Esophagus mucosa (tissue), 1 donor: ENCODE measurements at places on chromosomes 4 and X.

GRCh38 chrX:23989689-23990088 is 37.3 kb downstream of the KLHL15 start:
- ATAC-seq: no peak

DNA sequence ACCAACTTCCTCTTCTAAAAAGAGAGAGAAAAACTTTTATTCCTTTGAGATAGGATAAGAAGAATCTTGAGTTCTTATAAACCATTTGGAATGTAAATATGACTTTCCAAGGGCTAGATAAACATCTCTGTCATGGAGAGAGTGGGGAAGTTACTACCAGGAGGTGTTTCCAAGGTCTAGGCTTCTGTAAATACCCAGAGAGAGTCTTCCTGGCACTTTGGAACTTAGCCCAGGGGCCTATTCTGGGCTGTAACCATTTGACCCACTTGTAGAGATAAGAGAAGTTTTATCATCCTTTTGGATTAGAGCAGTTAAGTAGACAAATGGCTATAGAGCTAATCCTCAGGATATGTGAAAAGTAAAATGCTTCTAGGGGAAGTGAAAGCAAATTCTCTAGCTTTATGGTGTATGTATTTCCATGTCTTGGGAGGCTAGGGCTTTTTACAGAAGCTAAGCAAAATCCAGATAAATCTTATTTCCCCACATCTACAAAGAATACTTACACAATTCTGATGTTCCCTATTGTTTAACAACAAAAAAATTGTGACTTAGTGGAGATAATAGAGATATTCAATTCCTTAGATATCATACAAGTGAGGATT is 51.1 kb downstream of the MCUB start:
- no peak for ATAC-seq

DNA sequence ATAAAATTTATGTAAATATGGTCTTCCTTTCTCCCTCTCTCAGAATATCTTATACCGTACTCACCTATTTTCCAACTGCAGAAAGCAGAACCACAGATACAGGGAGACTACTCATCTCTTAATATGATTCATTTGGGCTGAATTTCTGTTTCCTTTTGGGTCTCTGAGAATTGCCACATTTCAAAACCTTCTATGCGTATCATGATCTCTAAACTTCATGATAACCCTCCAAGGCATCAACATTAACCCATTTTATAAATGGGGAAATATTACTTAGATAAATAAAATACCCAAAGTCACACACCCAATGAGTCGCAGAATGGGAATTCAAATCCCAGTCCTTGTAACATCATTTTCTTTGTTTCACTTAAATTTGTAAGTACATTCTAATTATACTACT is 16.6 kb upstream of the PRDM8 start:
- ATAC-seq: no peak

- no peak for ATAC-seq
These were observed 31.1 kb downstream of the TMEM164 start for GRCh38 chrX:110034036-110034435.

DNA sequence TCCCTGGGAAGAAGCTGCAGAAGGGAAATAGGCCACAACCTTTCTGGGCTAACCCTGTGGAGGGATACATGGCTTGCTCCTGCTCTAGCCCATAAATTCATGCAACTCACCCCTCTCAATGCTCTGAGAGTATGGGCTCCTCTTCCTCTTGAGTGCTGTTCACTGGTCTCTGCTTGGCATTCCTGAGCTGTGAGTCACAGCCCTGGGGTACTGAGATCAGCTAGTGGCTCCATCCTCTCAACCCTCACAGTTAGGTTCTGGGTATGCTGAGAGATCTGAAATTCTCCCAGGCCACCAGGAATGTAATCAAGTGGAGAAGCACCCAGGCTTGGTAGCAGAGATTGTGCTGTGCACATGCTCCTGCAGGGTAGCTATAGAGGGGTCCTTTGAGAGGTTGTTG is 60.6 kb upstream of the SPANXN2 start:
- ATAC-seq: no peak

GRCh38 chrX:140504371-140505324 is at the start of gene SOX3:
Gene SOX3 (minus strand): TSS chrX:140505069. CDS start chrX:140505060, 9 bp downstream.
- no peak for ATAC-seq

- ATAC-seq: no peak
These were observed 34.7 kb downstream of the IRS4 start for GRCh38 chrX:108701633-108702032.

GRCh38 chrX:39480963-39481362 is 616.8 kb downstream of the BCOR start:
- ATAC-seq: no peak
